ENCODE measurements at places on chromosomes 3 and 15. TPM values are rescaled to one million over a fixed set of nuclear protein-coding genes. Genes with fewer than 3 reads are reported as not detected.

GRCh38 chr3:39941931-39942330 lies 132.5 kb downstream of the MYRIP start:
- H3K4me3 ChIP-seq, result no peak overlapping the region
- no peak for DNase-seq
- no peaks in the 10 kb centered on the region for H3K27me3 ChIP-seq
- no peak overlapping the region for H3K27ac ChIP-seq

DNA sequence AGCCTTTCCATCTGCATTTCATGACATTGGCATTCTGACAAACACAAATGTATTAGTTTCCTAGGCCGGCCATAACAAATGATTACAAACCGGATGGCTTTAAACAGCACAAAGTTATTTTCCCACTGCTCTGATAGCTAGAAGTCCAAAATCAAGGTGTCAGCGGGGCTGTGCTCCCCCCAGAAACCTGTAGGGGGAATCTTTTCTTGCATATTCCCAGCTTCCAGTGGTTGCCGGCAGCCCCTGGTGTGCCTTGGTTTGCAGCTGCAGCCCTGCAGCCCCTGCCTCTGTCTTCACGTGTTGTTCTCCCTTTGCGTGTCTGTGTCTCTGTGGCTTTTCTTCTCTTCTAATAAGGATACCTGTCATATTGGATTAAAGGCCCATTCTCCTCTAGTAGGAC lies 79.0 kb upstream of the CDV3 start:
- no peaks in the 10 kb centered on the region for H3K27me3 ChIP-seq
- H3K36me3 ChIP-seq, result no peaks in the 10 kb centered on the region
- DNase-seq, result no peak
- no peak overlapping the region for H3K4me3 ChIP-seq
- H3K27ac ChIP-seq, result no peak overlapping the region

DNA sequence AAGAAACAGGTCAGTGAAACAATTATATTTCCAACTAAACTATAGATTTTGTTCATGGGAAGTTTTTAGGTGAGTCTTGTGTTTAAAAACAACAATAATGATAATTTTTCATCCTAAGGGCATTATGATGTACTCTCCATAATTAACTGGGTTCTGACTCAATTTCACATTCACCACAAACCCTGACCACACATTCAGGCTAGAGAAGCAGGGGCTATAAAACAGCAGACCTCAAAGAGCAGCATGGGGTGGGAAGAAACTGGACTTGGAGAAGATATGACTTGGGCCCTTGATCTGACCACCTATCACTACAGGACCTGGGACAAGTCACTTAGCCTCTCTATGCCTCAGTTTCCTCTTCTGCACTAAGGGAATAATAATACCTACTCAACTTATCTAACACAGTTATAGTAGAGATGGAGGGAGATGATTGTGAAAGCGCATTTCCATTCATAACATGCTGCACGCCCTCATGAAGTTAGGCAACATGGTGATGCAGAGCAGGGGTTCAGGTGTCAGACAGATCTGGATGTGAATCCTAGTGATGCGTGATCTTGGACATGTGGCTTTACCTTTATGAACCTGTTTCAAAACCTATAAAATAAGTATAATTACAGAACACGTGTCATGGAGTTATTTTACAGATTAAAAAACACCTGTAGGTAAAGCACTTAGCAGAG lies 63.0 kb upstream of the ACP3 start:
- no peaks in the 10 kb centered on the region for H3K27me3 ChIP-seq
- no peak for DNase-seq
- no peaks in the 10 kb centered on the region for H3K36me3 ChIP-seq
- H3K4me3 ChIP-seq, result no peak overlapping the region
- no peak overlapping the region for H3K27ac ChIP-seq
- H3K4me1 ChIP-seq, result no peaks in the 10 kb centered on the region

- H3K36me3 ChIP-seq, result no peaks in the 10 kb centered on the region
- no peak overlapping the region for H3K27ac ChIP-seq
- no peak for DNase-seq
- no peak overlapping the region for H3K4me3 ChIP-seq
- no peaks in the 10 kb centered on the region for H3K4me1 ChIP-seq
These were observed 235.0 kb downstream of the SLC9A9 start for GRCh38 chr3:143613226-143613625.

The CYP1A1 gene
- total RNA-seq, result not detected

- no peaks in the 10 kb centered on the region for H3K4me1 ChIP-seq
- H3K27me3 ChIP-seq, result no peaks in the 10 kb centered on the region
- no peak overlapping the region for H3K27ac ChIP-seq
- H3K4me3 ChIP-seq, result no peak overlapping the region
- peak; percentile 21 for DNase-seq
These were observed 3.0 kb downstream of the TMEM207 start for GRCh38 chr3:190446573-190447279.

DNA sequence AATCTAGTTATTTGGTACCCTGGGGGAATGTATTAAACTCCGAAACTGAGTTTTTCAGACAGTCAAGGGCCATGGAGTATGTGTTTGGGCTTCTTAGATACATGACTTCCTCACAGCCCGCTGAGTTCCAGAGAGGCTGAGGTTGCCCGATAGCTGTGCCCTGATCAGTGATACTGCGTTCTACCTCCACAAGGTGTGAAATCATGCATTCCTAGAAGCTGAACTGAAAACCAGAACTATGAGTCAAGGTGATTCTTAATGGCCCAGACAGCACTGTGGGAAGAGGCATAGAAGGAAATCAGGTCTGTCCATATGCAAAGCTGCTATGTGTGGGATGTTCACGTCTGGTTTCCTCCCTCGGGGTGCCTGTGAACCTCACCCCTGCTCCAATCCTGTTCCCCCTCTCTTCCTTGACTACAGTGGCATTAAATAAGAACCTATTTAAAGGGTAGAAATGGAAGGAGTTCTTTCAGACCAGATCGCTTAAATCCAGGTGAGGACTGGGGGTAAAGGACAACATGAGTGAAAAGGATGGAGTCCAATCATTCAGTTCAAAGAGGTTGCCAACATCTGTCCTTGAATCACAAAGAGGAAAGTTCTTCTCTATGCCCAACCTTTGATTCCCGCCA lies 74.3 kb downstream of the MYO1E start:
- no peaks in the 10 kb centered on the region for H3K27me3 ChIP-seq
- no peak for DNase-seq
- no peak overlapping the region for H3K4me3 ChIP-seq

- DNase-seq, result no peak
- no peak overlapping the region for H3K27ac ChIP-seq
- no peak overlapping the region for H3K4me3 ChIP-seq
- peaks cover 4% of the 10 kb centered on the region for H3K27me3 ChIP-seq
- H3K36me3 ChIP-seq, result no peaks in the 10 kb centered on the region
- H3K4me1 ChIP-seq, result no peaks in the 10 kb centered on the region
These were observed 105.3 kb upstream of the TOPAZ1 start for GRCh38 chr3:44136421-44136820.

The TBC1D2B gene
- total RNA-seq, result 97.6 TPM

The ADAMTS9 gene
- total RNA-seq, result not detected

DNA sequence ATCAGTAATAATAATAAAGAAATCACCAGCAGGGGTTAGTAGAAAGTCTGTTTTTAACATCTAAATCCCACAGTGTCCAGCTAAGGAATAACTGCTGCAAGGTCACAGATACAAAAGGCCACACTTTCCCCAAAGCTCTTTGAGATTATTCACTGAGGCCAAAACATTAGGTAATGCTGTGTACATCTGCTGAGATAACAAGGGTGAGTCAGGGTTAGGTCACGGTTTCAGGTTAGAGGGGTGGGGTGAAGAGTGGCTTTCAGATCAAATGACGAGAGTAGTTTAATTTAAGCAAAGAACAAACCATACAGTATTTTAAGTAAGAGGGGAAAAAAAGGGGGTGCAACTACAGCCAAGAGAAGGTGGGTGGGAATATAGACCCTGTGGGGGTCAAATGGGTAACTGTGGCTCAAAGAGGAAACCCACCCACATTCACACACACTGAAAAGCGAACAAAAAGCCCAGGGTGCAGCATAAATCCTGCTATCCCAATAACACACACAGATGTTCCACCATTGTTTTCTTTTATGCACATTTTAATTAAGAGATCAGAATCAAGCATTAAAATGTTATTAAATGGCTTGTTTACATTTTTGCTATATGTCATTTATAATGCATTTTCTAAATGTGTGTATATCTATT lies 412.9 kb downstream of the TIGIT start:
- H3K36me3 ChIP-seq, result no peaks in the 10 kb centered on the region
- no peaks in the 10 kb centered on the region for H3K4me1 ChIP-seq
- DNase-seq, result no peak
- H3K4me3 ChIP-seq, result no peak overlapping the region
- no peak overlapping the region for H3K27ac ChIP-seq

The CLDN18 gene
- not detected for total RNA-seq

- no peak overlapping the region for H3K27ac ChIP-seq
- DNase-seq, result no peak
These were observed 38.8 kb upstream of the BCL2L10 start for GRCh38 chr15:52151353-52151752.

GRCh38 chr15:58545307-58546065 lies 113.7 kb downstream of the LIPC start:
- no peak for DNase-seq
- peaks cover 20% of the 10 kb centered on the region for H3K4me1 ChIP-seq
- no peaks in the 10 kb centered on the region for H3K27me3 ChIP-seq

The OTOL1 gene
- total RNA-seq, result not detected

- no peak for DNase-seq
- peaks cover 59% of the 10 kb centered on the region for H3K27me3 ChIP-seq
- no peak overlapping the region for H3K4me3 ChIP-seq
- H3K4me1 ChIP-seq, result peaks cover 23% of the 10 kb centered on the region
These were observed 652 bp downstream of the DUOX1 start for GRCh38 chr15:45130291-45131000.

- no peak for DNase-seq
- H3K4me3 ChIP-seq, result no peak overlapping the region
- H3K36me3 ChIP-seq, result no peaks in the 10 kb centered on the region
These were observed 338.9 kb upstream of the TMCO5A start for GRCh38 chr15:37595426-37595970.

The AGBL1 gene
- total RNA-seq, result not detected

GRCh38 chr15:92580933-92581445 lies 74.6 kb downstream of the FAM174B start:
- no peak overlapping the region for H3K27ac ChIP-seq
- H3K36me3 ChIP-seq, result no peaks in the 10 kb centered on the region
- no peak overlapping the region for H3K4me3 ChIP-seq

- H3K4me1 ChIP-seq, result no peaks in the 10 kb centered on the region
- H3K36me3 ChIP-seq, result no peaks in the 10 kb centered on the region
- H3K27me3 ChIP-seq, result no peaks in the 10 kb centered on the region
- no peak for DNase-seq
These were observed 1297.6 kb upstream of the ALCAM start for GRCh38 chr3:104069114-104069513.

The DUSP7 gene
- total RNA-seq, result 5.2 TPM

DNA sequence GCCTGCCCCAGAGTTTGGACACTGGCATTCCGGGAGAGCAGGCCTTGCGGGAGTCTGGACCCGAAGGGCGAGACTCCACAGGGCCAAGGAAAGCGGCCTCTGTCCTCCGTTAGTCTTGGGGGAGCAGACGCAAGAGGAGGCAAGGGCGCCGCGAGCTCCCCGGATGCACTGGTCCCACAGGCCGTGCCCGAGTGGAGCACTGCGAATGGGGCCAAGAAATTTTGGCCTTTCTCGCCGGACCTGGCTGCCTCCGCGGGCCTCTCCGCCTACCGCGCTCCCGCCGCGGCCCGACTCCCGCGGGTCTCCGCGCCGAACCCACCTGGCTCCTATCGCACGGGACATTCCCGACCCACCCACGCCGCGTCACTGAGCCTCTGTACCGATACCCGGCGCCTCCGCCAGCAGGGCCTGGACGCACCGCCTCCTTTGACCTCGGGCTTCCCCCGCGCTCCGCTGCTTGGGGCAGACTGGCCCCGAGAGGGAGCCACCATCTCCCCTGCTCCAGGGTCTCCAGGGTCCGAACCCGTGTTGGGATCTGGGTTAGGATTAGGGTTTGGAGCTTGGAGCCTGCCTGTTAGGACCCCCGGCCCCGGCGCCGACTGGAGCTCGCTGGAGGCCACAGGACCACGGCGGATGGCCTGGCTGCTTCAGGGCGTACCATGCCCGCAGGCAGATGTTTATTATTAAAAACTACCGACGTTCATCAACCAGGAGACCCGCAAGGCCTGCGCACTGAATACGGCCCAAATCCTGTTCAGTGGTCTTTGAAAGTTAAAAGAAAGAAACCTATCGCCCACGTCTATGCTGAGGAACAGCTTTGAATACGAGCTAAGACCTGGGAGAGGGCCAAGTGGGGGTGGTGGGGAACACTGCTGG lies 11.7 kb downstream of the SHOX2 start:
- no peaks in the 10 kb centered on the region for H3K36me3 ChIP-seq
- no peak for DNase-seq
- no peak overlapping the region for H3K27ac ChIP-seq
- H3K4me3 ChIP-seq, result no peak overlapping the region
- peaks cover 93% of the 10 kb centered on the region for H3K27me3 ChIP-seq

- no peak overlapping the region for H3K4me3 ChIP-seq
- DNase-seq, result no peak
- no peak overlapping the region for H3K27ac ChIP-seq
- no peaks in the 10 kb centered on the region for H3K27me3 ChIP-seq
These were observed 169.9 kb downstream of the DIPK2A start for GRCh38 chr3:144141496-144141895.

The GLDN gene
- total RNA-seq, result not detected

GRCh38 chr3:86740751-86741150 lies 250.2 kb downstream of the VGLL3 start:
- H3K4me1 ChIP-seq, result no peaks in the 10 kb centered on the region
- H3K4me3 ChIP-seq, result no peak overlapping the region
- no peaks in the 10 kb centered on the region for H3K36me3 ChIP-seq
- no peak overlapping the region for H3K27ac ChIP-seq
- no peaks in the 10 kb centered on the region for H3K27me3 ChIP-seq

GRCh38 chr3:118927449-118927848 lies 107.2 kb downstream of the IGSF11 start:
- no peaks in the 10 kb centered on the region for H3K36me3 ChIP-seq
- H3K27ac ChIP-seq, result no peak overlapping the region
- no peaks in the 10 kb centered on the region for H3K4me1 ChIP-seq

DNA sequence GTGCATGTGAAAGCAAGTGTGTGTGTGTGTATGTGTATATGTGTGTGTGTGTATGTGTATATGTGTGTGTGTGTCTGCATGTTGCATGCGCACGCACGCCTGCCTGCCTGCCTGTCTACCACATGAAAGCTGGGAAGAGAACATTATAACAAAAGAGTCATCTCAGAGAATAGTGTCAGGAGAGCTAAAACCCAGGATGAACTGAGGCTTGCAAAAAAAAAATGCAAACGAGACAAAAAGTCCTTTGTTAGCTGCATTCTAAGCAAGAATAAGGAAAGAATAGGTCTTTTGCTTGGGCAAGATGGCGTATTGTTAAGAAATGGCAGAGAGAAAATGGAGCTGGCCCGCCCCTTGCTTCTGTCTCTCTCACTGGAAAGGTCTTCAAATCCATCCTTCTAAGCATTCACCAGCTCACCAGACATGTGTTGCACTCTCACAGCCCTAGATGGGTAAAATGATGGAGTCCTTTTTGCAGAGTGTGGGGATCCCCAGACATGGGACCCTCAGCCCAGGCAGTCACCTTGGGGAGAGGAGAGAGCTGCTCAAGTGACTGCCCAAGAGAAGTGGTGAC lies 16.4 kb downstream of the WNT7A start:
- peaks cover 53% of the 10 kb centered on the region for H3K4me1 ChIP-seq
- no peak overlapping the region for H3K27ac ChIP-seq
- no peaks in the 10 kb centered on the region for H3K27me3 ChIP-seq
- H3K36me3 ChIP-seq, result peaks cover 16% of the 10 kb centered on the region

The POC1A gene
- 0.39 TPM for total RNA-seq

GRCh38 chr3:8775181-8775580 lies 5.8 kb upstream of the OXTR start:
- no peak for DNase-seq
- no peaks in the 10 kb centered on the region for H3K36me3 ChIP-seq
- H3K4me3 ChIP-seq, result no peak overlapping the region
- peaks cover 10% of the 10 kb centered on the region for H3K27me3 ChIP-seq
- H3K4me1 ChIP-seq, result no peaks in the 10 kb centered on the region
